ENCODE measurements at places on chromosomes 6 and 20.
A peak's percentile ranks its signal among the peaks of the same experiment; 100 is the strongest.

DNA sequence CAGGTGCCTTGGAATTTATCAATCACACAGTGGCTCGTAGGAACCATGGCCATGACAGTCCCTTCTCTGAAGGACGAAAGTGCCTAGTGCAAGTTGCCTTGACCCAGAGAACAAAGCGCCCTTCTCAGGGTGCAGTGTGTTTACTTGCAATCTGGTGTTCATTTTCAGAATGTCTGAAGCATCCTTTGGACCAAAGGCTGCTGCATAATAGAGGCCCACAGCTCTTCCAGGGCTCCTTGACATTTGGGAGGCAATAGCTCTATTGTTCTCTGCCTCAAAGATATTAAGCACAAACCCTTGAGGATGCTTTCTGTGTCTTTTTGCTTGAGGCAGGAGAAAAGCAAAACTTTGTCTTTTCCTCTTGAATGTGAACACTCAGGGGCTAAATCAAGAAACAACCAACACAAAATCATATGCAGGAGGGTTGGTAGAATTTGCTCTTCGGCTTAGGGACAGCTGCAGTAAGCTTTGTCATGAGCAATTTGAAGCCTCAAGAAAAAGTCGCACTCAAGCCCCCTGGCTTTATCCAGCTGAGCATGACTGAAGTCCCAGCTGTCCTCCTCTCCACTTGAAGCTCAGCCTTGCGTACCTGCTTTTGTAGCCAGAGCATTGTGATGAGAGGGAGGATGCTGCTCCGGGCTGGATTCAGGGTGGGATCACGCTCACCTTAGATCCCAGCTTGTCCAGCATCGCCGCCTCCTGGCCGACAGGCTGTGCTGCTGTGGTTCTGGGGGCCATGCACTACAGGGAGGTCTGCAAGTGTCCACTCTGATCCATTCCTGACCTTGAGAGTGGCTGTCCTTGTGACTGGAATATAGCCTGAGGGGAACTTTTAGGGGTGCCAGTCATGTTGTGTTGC, 495.4 kb downstream of the CDH26 start:
- DNase-seq, result no peak

- DNase-seq, result no peak
These were observed 134.7 kb downstream of the PACRG start for GRCh38 chr6:162862462-162862861.

- DNase-seq, result no peak
These were observed 41.7 kb upstream of the MPC1 start for GRCh38 chr6:166424431-166424830.

- DNase-seq, result no peak
These were observed 384.5 kb upstream of the HSF2 start for GRCh38 chr6:122014961-122015360.

DNA sequence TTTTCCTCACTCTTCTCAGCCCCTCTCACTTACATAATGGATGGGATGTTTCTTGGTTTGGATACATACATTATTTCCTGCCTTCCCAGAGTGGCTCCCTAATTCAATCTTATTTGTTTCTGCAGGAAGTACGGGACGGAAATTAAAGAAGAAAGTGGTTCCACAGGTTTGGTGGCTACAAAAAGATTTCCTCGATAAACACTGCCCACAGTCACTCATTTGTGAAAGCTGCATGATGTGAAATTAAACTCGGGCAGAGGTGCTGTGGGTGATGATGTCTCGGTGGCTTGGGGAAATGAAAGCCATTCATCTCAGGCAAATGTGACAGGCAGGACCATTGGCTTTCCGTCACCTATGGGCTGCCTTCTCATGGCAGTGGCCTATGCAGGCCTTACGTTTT, 119.5 kb upstream of the KCNG1 start:
- no peak for DNase-seq

GRCh38 chr20:20442466-20442865, 74.6 kb downstream of the INSM1 start:
- no peak for DNase-seq

- no peak for DNase-seq
These were observed 92.9 kb downstream of the SHLD1 start for GRCh38 chr20:5843054-5843592.

- no peak for DNase-seq
These were observed 145.7 kb upstream of the PHACTR3 start for GRCh38 chr20:59458645-59459044.

GRCh38 chr20:37902504-37903313, at the start of gene VSTM2L:
Gene VSTM2L, plus strand, starts transcription at chr20:37903127. Its CDS starts 224 bp downstream, at chr20:37903351.
- peak; percentile 32 for DNase-seq

- DNase-seq, result peak; percentile 63
These were observed 50.5 kb upstream of the ASIP start for GRCh38 chr20:34190679-34191090.

GRCh38 chr6:56246881-56247653, at the start of gene COL21A1:
Gene COL21A1, minus strand, starts transcription at chr6:56247580. Its CDS starts 64,962 bp downstream, at chr6:56182618.
- peak; percentile 5 for DNase-seq

GRCh38 chr6:79627422-79627821, 3.7 kb upstream of the SH3BGRL2 start:
- DNase-seq, result no peak

GRCh38 chr20:58233881-58234528, 5.6 kb upstream of the ANKRD60 start:
- DNase-seq, result peak; percentile 32

DNA sequence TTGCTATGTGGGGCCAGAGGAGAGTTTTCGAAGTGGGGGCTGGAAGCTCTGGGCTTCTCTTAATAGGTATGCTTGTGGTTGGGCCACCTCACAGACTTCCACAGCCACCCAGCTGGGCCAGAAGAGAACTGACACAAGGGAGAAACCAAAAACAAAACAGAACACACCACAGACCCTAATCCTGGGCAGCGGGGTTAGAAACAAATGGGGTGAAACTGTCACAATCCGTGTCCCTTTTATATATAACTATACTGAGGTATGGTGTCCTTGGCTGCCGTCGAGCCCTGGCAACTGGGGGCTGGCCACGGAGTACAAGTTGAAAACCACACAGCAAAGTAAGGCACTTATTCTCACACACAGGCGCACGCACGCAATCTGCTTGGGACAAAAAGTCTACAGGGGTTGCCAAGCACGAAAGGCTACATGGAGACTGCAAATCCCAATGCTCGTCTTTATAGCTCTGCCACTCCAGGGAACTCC, 78.3 kb downstream of the TRAM2 start:
- DNase-seq, result no peak

DNA sequence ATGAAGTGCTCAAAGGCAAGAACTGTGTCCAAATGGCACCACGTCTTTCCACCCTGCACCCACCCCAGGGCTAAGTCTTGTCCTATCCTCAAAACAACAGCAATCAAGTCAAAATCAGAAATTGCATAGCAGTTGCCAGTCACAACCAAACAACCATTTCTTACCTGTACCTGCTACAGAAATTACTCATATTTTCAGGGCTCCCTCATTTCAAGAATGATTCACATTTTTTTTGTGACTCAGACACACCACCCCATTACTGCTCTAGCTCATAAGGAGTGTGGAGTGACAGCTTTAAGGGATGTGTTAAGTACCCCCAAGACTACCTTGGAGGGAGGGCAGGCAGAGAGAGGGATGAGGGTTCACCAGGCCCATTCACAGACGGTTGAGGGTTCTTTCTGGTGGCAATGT, 111.7 kb downstream of the TRERF1 start:
- no peak for DNase-seq

DNA sequence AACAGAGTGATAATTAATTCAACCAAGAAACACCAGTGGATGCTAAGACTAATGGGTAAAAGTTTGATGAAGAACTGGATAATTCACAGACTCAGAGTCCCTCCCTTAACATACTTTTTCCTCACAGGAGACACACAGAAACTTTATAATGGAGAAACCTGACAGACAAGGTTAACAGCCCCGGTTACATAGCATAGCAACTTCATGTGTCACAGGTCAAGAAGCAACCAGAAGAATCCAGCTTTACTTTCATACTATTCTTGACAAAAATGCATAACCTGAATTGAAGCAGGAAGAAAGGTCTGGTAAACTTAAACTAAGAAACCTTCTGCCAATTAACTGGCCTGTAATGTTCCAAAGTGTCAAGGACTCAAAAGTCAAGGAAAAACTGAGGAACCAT, 375.9 kb downstream of the RNF144B start:
- no peak for DNase-seq

DNA sequence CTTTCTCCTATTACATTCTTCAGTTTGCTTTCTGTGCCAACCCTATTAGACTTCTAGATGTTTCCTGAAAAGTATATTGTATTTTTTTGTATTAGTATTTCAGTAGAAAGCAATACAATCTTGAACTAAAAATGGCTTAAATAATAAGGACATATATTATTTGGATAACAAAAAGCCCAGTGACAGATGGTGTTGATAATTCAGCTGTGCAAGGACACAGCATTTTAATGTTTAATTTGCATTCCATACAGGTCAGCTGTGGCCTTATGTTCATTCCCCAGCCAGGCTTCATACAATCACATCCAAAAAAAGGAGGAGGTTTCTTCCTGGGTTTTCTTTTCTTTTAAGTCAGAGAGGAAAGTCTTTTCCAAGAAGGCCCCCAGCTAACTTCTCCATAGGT, 236.9 kb downstream of the CD109 start:
- DNase-seq, result no peak

DNA sequence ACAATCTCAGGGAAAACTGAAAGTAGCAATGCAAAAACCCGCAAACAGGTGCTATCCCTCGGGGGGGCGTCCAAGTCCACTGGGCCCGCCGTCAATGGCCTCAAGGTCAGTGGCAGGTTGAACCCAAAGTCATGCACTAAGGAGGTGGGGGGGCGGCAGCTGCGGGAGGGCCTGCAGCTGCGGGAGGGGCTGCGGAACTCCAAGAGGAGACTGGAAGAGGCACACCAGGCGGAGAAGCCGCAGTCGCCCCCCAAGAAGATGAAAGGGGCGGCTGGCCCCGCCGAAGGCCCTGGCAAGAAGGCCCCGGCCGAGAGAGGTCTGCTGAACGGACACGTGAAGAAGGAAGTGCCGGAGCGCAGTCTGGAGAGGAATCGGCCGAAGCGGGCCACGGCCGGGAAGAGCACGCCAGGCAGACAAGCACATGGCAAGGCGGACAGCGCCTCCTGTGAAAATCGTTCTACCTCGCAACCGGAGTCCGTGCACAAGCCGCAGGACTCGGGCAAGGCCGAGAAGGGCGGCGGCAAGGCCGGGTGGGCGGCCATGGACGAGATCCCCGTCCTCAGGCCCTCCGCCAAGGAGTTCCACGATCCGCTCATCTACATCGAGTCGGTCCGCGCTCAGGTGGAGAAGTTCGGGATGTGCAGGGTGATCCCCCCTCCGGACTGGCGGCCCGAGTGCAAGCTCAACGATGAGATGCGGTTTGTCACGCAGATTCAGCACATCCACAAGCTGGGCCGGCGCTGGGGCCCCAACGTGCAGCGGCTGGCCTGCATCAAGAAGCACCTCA, 166.3 kb downstream of the DTNBP1 start:
- no peak for DNase-seq

GRCh38 chr6:33627876-33628275, 6.8 kb downstream of the ITPR3 start:
- DNase-seq, result no peak

- DNase-seq, result no peak
These were observed 217.8 kb downstream of the ANKRD60 start for GRCh38 chr20:58010666-58011065.

DNA sequence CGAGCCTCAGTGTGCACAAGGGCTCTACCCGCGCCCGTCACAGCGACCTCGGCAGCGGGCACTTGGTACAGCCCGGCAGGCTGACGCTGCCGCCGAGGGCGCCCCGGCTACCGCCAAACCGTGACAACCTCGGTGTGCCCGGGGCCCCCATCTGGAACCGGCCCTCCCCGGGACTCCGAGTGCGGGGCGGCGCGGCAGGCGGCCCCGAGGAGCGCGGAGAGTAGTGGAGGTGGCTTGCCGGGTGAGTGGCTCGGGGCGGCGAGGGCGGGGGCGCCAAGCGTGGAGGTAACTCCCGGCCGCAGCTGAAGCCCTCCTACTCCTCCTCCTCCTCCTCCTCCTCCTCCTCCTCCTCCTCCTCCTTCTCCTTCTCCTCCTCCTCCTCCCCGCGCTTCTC, at the start of gene ISM1:
Gene ISM1, plus strand, starts transcription at position 371 of the 394 bp plus-strand sequence. CDS start 503 bp downstream, outside the sequence.
- DNase-seq, result peak; percentile 8

GRCh38 chr6:41157323-41157722, 3.2 kb upstream of the TREML1 start:
- DNase-seq, result no peak

DNA sequence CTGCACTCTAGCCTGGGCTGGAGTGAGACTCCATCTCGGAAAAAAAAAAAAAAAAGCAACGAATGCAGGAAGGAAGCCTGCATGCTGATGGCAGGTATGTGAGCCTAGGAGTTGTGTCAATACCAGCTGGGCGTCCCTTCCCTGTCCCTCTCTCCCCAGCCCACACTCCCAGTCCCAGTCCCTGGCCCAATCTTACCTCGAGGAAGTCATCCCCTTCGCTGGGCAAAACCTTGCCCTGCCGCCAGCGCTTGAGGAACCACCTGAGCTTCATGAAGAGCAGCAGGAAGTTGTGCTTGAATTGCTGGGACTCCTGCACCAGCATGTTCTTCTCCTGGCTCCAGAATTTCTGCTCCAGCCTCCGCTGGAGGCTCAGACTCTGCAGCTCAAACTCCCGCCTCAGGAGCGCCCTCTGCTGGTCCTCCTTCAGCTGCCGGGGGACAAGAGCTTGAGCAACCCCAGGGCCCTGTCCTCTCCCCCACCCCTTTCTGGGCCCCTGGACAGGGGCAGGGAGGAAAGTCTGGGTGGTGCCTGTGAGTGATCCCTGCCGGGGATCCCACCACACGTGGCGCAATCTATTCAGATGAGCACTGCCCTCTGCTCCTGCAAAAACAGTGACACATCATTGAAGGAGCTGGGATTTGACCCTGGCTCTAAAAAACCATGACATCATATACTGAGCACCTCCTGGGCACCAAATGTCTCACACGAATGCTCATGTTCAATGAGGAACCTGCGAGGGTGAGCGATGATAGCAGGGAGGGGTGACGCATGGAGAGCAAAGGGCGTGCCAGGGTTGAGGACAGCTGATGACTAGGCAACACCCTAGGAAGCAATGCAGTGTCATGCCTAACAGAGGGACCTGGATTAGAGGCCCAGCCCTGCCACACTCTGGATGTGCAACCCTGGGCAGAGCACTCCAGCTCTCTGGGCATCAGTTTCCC, 35.0 kb upstream of the DSN1 start:
- DNase-seq, result peak; percentile 63

DNA sequence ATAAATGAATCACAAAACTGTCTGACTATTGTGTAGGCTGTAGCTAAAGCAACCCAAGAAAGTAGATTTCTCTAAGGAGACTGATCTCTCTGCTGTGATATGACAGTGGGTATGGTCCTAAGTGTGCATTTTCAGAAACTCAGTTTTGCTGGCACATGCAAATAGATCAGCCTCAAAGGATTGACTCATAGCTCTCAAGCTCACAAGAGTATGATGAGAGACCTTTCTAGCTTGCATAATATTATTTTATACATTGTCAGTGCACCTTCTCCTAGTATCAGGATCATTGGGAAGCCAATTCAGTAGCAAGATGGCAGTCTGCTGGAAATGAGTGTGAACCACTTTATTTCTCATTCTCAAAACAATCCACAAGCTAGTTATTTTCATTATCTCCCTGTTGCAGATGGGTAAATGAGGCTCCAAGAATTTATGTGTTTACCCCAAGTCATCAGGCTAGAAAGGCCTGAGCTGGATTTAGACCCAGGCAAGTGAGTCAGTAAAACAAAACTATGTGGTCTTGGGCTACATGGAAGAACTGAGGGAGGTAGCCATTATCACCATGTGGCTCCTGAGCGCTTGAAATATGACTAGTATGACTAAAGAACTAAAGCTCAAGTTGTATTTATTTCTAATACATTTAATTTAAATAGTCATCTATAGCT, 27.9 kb upstream of the PLCB4 start:
- DNase-seq, result no peak
